ENCODE measurements at places on chromosomes 1 and 21.

DNA sequence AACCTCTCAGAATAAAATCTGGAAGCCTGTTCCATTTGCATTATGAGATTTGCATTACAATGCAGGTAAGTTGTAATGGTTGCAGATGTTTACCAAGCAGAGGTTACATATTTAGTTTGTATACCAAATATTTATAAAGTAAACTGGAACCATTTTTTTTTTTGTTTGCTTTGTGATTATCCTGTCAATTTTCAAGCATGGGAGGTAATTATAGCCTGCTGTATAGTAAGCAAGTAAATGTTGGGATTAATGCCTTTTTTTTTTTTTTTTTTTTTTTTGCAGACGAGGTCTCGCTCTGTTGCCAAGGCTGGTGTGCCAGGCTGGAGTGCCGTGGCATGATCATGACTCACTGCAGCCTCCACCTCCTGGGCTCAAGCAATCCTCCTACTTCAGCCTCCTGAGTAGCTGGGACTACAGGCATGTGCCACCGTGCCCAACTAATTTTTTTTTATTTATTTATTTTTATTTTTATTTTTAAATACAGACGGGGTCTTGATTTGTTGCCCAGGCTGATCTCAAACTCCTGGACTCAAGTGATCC lies 21.0 kb downstream of the NFYC start:
- H3K4me3 ChIP-seq, result peak overlapping the region; percentile 51
- DNase-seq, result no peak
- no peaks in the 10 kb centered on the region for H3K27me3 ChIP-seq
- peaks cover 18% of the 10 kb centered on the region for H3K36me3 ChIP-seq

GRCh38 chr1:203475012-203475981 lies at the start of gene PRELP:
Gene PRELP (plus strand): TSS chr1:203475806. CDS start chr1:203483185, 7,379 bp downstream.
- no peaks in the 10 kb centered on the region for H3K4me1 ChIP-seq
- DNase-seq, result no peak
- no peak within 1 kb of the TSS for H3K4me3 ChIP-seq
- H3K27me3 ChIP-seq, result peaks cover 54% of the 10 kb centered on the region

DNA sequence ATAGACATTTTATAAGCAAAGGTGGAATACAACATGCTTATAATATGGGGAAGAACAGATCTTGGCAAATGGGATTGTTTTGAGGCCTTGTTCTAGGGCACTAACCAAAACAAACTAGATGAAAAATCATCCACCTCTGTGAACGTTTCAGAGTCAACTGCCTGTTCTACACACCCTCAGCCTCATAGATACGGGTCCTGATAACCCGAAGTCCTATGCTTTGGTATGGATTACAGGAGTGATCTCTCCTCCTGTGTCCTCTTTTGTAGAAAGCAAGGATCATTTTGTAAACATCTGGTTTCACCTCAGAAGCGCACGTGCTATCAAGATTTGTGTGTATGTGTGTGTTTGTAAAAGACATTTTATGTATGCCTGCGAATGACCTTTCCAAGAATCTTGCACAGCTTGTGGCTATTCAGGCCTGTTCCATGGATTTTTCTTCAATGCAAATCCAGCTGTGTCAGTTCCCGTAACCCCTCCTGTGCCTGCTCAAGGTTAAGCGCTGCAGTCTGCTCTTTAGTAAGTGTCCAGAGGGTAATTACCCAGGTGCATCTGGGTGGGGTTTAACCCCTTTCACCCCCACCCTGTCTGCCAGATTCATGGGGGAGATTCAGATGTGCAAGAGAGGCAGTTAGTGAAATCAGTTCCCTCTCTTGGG lies 132.4 kb downstream of the ROR1 start:
- H3K4me1 ChIP-seq, result no peaks in the 10 kb centered on the region
- no peak overlapping the region for H3K27ac ChIP-seq
- no peak for DNase-seq
- H3K27me3 ChIP-seq, result peaks cover 32% of the 10 kb centered on the region
- H3K4me3 ChIP-seq, result no peak overlapping the region

GRCh38 chr1:38454749-38455441 lies 404.7 kb downstream of the RRAGC start:
- H3K36me3 ChIP-seq, result no peaks in the 10 kb centered on the region
- H3K27ac ChIP-seq, result no peak overlapping the region
- H3K4me3 ChIP-seq, result no peak overlapping the region
- DNase-seq, result no peak
- H3K27me3 ChIP-seq, result peaks cover 67% of the 10 kb centered on the region

DNA sequence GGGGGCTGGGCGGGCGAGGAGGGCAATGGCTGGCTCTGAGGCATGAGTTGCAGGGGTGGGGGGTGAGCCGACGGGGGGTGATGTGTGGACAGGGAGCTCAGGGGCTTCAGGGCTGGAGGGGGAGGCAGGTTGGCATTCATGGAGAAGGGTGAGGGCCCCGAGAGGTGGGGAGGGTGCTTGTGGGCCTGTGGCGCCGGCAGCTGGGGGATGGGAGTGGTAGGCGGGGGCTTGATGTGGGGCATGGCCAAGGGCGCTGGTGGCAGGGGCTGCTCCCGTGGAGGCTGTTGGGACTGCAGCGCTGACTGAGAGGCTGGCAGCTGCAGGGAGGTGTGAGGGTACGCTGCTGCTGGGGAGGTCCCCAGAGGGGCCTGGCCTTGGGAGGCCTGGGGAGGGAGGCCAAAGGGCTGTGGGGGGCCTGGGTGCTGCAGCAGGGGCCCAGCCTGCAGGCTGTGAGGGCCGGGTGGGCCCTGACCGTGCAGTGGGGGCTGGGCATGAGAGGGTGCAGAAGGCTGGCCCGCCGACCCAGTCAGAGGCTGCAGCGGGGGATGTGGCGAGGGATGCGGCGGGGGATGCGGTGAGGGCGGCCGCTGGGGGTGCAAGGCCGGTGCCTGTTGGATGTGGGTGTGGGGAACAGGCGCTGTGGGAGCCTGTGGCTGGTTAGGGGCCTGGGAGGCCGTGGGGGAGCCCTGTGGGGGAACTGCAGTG lies 42.7 kb downstream of the SLC45A1 start:
- H3K36me3 ChIP-seq, result peaks cover 40% of the 10 kb centered on the region
- no peaks in the 10 kb centered on the region for H3K27me3 ChIP-seq
- H3K4me1 ChIP-seq, result peaks cover 6% of the 10 kb centered on the region
- no peak overlapping the region for H3K4me3 ChIP-seq
- no peak overlapping the region for H3K27ac ChIP-seq

- peaks cover 30% of the 10 kb centered on the region for H3K27me3 ChIP-seq
- no peaks in the 10 kb centered on the region for H3K36me3 ChIP-seq
- H3K27ac ChIP-seq, result no peak overlapping the region
- no peak for DNase-seq
These were observed 165.2 kb downstream of the NTMT2 start for GRCh38 chr1:170310951-170311350.

DNA sequence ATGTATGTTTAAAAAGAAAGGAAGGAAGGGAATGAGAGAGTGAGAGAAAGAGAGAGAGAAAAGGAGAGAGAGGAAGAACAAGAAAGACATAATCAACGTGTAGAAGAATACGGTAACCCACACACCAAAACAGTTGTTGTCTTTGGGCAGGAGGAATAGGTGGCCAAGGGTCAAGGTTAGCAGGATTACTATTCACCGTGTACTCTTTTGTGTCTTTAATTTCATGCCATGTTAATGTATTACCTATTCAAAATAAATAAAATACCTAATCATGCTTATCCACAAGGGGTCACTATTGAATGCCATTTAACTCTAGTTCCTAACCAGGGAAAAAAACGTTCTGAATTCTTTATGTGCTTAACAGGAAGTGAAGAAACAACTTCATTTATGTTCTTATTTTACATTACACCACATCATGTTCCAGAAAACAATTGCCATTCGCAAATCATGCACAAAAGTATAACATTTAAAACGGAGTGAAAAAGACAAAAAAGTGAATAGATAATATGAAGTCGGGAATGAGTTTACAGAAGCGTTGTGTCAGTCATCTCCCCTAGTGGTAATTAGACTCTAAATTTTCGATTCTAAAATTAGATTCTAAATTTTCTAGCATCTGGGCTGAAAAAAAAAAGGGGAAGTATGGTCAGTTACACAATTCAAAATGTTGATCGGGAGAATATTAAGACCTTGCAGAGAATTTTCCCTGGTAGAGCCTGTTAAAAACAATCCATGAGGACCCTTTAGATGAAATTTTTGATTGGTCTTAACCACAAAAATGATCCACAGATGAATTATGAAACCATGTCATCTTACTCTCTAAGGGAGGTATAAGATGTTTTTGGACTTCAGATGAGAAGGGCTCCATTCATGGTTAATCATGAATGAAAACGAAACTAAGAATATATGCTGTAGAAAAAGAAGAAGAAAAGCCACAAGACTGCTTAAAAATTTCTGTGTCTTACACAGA lies 700 bp upstream of the KMO start:
- peak overlapping the region; percentile 83 for H3K27ac ChIP-seq
- no peaks in the 10 kb centered on the region for H3K27me3 ChIP-seq
- H3K4me1 ChIP-seq, result peaks cover 13% of the 10 kb centered on the region
- H3K4me3 ChIP-seq, result peak overlapping the region; percentile 91

Measured in central memory CD8-positive, alpha-beta T cell (primary cell).